ENCODE measurements at places on chromosomes 1 and 21.

GRCh38 chr1:177912991-177913390 is 56.9 kb downstream of the SEC16B start:
- DNase-seq, result no peak

DNA sequence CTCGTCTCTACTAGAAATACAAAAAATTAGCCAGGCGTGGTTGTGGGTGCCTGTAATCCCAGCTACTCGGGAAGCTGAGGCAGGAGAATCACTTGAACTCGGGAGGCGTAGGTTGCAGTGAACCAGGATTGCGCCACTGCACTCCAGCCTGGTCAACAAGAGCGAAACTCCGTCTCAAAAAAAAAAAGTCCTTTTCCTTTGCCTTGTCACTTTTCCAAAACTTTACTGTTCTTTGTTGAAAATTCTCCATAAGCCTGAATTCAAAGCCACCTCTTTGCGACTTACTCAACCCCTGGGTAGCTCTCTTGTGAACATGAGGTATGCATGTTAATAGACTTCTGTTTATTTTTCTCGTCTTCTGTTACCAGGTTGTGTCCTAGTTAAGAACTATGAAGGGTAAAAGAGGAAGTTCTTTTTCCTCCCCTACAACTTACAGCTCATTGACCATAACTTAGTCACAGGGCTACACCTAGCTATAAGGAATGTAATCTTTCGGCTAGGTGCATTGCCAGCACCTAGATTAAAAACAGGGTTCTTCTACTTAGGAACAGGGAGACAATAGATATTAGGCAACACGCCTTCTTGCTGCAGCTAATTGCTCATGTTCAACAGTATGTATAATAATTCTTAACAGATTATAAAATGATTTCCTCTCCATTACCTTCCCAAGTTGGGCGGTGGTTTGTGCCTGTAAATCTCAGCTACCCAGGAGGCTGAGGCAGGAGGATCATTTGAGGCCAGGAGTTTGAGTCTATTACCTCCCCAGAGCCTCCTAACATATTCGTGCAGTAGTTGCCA is 40.9 kb downstream of the PTAFR start:
- no peak for DNase-seq

GRCh38 chr1:114668373-114668772 is 1.5 kb downstream of the DENND2C start:
- DNase-seq, result no peak

DNA sequence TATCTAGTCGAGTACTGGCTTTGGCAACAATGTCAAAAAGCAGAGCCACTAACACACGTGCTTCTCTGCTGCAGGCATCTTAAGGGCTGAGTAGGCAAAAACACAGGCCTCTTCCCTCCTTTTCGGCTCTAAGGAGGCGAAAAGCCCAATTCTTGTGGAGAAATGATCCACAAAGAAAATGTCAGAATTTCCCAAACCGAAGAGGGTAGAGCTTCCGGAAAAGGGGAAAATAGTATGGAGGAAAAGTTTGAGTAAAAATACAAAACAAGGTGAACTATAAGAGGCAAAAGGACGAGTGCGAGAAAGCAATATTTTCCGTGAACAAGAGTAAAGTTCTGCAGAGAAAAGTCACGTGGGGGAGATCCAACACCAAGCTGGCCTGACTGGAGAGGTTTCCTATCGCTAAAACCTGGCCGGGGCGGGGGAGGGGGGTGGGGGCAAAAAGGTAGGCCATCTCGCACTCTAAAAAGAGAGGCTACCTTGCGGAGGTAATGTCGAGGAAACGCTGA is 551 bp downstream of the ZRANB2 start:
- no peak for DNase-seq

- DNase-seq, result no peak
These were observed 210.0 kb downstream of the PLA2G4A start for GRCh38 chr1:187038784-187039183.

DNA sequence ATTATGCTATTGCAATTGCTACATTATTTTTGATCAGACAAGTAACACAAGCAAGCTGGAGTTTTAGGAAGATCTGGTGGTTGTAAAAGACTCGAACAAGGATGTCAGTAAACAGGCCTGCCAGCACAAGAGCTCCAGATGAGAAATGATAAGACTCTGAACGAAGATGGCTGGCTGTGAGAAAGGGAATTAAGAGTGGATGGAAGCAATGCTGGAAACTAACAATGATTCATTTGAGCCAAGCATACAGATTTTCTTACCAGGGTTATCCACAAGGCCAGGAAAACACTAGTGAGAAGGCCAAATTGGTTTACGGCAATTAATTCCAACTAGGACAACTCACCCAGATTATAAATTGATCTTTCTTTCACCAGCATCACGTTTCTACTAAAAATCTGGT is 54.2 kb downstream of the NRIP1 start:
- no peak for DNase-seq
